GM23248 (cell line): ENCODE measurements at places on chromosomes 11 and 22. TPM values are rescaled to one million over a fixed set of nuclear protein-coding genes. Genes with fewer than 3 reads are reported as not detected.
A peak's percentile ranks its signal among the peaks of the same experiment; 100 is the strongest.

DNA sequence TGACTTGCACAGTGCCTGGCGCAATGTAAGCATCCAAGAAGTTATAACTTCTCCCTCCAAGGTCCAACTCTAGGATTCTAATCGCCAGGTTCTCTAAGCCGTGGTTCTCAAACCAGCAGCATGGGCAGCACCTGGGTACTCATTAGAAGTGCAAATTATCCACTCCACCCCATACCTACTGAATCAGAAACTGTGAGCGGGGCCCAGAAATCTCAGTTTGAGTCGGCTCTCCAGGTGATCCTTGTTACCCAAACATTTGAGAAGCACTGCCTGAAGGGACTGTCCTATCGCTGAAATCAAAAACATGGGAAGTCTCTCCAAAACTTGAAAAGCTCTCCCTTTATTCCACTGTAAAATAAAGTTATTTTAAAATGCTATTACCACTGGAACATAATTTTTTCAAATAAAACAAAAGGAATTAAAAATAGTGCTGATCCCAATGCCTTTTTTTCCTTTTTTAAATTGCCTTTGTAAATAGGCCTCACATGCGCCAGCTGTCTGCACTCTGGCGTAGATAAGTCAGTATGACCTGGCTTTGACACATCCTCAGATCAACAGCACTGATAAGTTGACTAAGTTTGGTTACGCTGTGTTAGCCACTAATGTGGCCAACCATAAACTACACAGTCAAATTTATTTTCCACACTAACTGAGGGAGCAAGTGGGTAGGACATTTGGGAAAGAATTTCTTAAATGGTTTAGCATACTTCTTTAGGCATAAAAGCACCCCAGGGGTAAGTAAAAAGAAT, 8.4 kb upstream of the CTR9 start:
- DNase-seq, result peak; percentile 87

DNA sequence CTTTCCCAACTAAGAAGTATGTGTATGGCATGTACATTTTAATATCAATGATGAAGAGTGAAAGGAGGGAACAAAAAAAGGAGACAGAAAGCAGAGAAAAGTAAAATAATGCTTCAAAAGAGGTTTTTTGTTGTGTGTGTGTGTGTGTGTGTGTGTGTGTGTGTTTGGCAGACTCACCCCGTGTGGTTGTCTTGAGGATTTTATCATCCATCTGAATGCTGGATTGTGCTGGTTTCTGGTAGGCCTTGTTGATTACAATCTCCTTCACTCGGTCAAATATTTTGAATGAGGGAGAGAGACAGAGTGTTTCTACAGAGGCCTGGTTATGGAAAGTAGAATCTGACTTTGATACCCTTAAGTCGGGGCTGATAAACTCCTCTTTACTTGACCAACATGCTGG, 128.5 kb downstream of the ENTHD1 start:
- no peak for DNase-seq

GRCh38 chr11:92941676-92942571, 27.5 kb upstream of the MTNR1B start:
- DNase-seq, result peak; percentile 63

DNA sequence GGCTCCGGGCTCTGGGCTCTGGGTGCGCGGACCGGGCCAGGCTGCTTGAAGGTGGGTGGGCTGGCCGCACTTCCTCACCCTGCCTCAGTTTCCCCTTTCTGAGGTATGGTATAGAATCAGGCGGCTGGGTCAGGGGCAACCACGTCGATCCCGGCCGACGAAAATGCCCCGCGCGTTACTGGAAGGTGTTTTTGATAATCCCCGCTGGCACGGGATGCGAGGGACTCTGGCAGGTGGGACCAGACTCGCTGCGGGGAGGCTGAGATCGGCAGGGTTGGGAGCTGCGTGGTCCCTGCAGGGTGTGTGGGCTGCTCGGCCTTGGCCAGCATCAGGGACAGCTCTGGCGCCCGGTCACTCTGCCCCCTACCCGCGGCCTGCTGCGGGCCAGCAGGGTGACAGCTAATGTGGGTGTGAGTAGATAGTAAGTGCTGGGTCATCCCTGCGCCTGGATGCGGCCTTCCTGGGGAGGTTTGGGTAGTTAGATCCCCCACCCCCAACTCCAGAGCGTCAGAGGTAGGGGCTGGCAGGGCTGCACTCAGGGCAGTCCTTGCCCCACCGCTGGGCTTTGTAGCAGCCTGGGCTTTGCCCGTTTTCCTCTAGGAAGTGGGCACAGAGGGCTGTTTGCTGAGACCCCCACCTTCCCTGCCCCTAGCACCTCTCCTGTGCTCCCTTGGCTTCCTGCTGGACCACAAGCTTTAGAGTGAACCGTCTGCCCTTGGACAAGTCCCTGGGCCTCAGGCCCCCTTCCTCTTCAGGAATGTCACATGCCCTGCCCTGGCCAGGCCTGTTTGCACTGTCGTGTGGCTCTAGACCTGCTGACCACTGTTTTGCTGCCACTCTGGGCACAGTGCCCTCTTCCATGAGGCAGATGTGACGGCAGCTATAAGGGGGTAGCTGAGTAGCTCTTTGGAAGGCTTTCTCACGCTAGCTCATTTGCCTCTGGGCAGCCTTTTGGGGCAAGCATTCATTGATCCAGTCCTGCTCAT, 579 bp downstream of the TANGO2 start:
- DNase-seq, result peak; percentile 91

DNA sequence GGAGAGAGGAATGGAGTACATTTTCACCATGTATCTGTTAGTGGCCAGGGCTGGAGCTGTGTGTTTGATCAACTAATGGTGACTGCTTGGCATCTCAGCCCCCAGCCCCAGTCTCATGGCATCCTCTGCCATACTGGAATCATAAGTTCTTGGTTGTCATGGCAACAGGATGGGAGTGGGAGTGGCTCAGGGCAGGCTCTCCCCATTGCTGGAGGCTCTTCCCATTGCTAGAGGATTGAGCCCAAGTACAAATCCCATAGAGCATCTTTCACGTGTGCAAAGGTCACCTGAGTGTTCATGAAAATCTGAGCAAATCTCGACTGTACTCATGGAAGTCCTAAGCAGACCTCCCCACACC, 14.9 kb downstream of the DNAJB13 start:
- DNase-seq, result no peak

GRCh38 chr11:130772266-130773227, 143.7 kb downstream of the SNX19 start:
- peak; percentile 94 for DNase-seq

DNA sequence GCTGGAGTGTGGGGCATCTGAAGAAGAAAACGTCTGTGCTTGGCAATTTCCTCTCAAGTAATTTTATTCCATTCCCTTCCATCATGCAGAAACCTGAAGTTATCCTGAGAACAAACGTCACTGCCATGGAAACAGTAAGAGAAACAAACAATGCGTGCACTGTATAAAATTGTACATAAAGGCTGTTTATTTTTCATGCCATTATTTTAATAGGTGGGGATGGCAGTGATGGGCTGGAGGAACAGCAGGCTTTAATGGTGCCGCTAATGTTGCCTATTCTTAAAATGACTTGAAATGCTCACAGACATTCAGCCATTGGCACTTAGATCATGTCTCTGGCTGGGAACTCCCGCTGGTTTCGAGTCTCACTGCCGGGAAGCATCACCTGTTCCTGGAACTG, 7.5 kb upstream of the SEZ6L start:
- no peak for DNase-seq

GRCh38 chr11:14290422-14290821, 68.6 kb downstream of the RRAS2 start:
- DNase-seq, result no peak

TLCD5 gene
- polyA plus RNA-seq, result 10.6 and 13.5 TPM in 2 replicates

PRDX5 gene
- 436 and 451 TPM in 2 replicates for polyA plus RNA-seq

HTR3B gene
- polyA plus RNA-seq, result not detected in 2 replicates
